NCI-H1092 (cell line): ENCODE measurements at places on chromosomes 12 and 14.

DNA sequence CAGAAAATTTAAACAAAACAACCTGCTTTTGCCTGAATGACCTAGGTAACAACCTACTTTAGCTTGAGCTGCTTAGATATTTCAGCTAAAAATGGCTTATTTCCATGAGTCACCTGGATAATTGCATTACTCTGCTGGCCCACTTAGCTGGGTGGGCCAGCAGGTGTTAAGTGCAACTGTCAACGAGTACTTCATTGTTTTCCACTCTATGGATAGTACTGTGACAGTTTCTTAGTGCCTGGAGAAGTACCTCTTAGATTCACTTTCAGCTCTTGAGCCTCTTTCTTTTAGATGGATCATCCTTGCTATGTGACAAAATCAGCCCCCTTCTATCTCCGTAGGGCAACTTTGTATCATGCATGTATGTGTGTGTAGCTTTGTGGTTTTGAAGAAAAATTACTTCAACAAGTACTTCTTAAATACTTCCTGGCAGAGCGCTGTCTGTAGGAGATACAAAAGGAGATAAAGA is 368.2 kb upstream of the ATP2B1 start:
- DNase-seq: no peak

- no peak for DNase-seq
Observed at GRCh38 chr14:74754157-74754556, 9.0 kb upstream of the YLPM1 start.

DNA sequence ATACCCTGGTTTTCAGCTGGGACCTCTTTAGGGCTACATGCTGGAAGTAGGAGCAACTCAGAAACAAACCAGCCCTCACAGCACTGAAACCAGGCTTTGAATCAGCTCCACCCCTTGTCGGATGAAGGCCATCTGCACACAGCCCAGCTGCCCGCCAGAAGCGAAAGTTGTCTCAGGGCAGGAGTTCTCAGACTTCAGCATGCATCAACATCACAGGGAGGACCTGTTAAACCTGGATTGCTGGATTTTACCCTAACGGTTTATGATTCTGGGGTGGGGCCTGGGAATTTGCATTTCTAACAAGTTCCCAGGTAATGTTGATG is 10.9 kb downstream of the SYNDIG1L start:
- DNase-seq: no peak

GRCh38 chr12:93616584-93617101 is 44.2 kb downstream of the SOCS2 start:
- no peak for DNase-seq

GRCh38 chr12:48978741-48979601 is 849 bp downstream of the WNT1 start:
- no peak for DNase-seq

DNA sequence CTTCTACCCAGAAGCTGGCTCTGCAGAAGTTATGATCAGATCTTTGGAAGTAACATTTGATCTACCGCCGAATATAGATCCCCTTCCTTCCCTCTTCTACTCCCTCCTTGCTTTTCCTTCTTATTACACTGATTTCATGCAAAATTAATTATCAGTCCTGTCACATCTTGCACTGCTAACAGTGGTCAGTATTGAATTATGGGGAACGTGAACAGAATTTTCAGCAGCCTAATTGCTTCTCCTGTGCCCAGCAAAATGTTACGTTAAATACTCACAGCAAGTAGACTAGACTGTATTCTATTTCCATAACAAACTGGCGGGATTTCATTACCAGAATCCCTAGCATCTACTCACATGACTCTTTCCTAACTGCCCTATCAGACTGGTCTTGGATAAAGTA is 596.9 kb downstream of the DIO2 start:
- DNase-seq: no peak

DNA sequence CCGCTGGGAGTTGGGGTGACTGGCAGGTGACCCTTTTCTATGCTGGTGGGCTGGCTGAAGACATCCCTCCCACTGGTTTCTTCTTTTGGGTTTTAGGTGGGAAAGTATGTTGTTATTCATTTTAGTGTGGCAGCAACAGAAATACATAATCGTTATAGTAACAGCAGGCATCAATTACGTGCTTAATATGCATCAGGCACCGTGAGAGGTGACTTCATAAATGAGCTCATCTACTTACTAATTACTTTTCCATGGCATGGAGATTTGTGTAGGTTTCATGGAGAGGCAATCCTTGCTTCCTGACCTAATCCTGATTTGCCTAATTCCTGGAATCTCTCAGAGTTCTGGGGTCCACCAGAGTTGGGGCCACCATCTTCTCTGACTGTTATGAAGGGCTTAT is 13.4 kb upstream of the CELA1 start:
- DNase-seq: no peak

- DNase-seq: no peak
Observed at GRCh38 chr14:80212023-80212397, 706 bp upstream of the DIO2 start.

GRCh38 chr12:58095002-58095401 is 153.6 kb downstream of the ATP23 start:
- DNase-seq: no peak

DNA sequence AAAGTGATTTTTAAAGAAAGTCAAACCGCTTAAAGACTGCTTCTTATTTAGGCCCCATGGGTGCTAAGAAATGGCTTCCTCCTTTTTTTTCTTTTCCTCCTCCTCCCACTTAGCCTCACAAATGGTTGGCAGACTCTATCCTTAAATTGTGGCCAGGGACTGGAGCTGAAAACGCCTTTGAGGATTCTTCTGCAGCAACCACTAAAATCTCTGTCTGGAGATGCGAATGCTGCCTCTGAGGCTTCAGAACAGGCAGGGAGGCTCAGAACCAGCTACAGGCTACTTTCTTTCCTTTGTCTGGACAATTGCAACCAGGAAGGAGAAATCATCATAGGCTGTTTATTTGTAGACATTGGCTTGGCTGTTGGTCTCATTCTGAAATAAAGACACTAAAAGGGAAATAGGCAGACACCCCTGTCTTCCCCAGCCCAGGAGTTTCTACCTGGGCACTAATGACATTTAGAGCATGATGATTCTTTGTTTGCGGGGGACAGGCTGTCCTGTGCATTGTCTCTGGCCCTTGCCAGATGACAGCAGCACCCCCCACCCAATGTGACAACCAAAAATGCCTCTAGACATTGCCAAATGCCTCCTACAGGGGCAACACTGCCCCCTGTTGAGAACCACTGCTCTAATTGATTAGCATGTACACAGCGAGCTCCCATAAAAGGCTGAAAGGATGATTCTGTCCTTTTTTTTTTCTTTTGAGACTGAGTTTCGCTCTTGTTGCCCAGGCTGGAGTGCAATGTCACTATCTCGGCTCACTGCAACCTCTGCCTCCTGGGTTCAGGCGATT is 50.3 kb downstream of the MAP1LC3B2 start:
- no peak for DNase-seq

DNA sequence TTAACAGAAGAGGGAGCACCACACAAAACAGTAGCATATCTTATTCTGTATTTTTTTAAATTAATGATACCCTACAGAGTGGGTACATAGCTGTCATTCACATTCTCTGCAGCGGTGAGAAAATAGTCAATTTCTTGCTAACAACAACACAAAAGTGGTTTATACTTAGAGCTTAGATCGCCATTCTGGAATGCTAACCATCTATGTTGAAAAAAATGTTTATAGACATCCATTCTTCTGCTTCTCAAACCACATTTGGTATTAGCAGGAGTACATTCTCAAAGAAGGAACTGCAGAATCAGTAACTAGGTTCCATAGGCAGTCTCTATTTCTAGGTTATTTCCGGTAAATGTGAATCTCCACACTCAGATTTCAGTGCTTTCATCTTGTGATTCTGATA is 185.9 kb downstream of the PPFIA2 start:
- no peak for DNase-seq

DNA sequence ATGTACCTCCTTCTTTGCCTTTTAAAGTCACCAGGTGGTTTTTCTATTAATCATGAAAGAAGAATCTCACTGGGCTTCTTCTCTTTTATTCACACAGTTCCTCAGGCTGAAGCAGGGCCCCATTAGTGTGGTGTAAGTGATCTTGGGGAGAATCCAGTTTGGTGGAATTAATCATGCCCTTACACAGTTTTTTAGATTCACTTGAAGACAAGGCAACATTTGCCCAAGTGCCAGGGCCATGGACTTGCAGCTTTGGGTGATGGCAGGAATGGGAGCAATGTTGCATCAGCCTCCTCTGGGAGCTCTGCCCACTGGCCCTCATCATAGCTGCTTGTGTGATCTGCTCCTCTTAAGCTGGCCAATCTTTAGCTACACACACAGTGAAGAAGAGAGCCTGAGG is 33.8 kb downstream of the KCNK10 start:
- DNase-seq: no peak

DNA sequence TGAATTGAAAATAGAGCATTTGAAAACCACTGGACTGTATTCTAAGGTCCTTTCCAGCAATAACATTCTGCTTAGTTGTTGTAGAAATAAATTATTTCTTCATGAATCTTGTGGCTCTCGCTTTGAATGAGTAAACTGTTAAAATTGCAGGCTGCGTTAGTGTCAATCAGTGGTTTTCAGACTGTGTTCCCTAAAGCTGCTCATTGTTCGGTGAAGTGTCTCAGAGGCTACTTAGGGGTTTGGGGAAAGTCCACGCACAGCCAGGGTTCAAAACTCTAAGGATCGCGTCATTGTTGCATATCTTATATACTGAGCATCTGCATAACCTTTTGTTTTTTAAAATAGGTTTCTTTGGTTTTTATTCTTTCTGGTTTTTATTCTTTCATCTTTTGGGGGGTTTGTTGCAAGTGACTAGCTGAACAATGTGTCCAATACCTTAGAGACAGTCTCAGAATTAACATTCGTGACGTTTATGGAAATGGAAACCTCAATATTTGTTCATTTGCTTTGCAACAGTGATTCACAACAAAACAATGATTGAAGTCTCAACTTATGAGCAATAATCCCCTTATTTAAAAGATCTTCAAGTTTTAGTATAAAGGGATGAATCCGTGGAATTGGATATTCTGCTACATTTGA is 108.1 kb downstream of the TTLL5 start:
- no peak for DNase-seq

- DNase-seq: no peak
Observed at GRCh38 chr14:63241096-63241495, 36.9 kb downstream of the RHOJ start.

GRCh38 chr12:54415221-54415929 is 3.7 kb downstream of the ITGA5 start:
- no peak for DNase-seq

DNA sequence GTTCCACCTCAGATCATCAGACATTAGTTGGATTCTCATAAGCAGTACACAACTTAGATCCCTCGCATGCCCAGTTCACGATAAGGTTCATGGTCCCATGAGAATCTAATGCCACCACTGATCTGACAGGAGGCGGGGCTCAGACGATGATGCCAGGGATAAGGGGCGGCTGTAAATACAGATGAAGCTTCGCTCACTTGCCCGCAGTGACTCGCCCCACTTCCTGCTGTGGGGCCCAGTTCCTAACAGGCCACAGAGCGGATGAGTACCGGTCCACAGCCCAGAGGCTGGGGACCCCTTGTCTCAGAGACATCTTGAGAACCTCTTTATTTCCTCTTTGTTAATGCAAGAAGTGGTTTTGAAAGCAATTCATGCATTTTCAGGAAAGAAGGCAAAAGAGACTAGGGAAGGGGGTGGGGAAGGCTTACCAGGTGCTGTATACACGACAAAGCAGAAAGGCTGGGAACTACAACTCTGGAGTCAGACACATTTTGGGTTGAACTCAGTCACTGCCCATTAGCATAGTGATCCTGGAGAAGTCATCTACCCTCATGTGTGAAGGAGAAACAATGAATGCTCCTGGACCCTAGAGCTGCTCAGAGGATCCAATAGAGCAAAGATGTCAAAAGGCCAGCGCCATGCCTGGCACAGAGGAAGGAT is 68.7 kb downstream of the EID3 start:
- no peak for DNase-seq

DNA sequence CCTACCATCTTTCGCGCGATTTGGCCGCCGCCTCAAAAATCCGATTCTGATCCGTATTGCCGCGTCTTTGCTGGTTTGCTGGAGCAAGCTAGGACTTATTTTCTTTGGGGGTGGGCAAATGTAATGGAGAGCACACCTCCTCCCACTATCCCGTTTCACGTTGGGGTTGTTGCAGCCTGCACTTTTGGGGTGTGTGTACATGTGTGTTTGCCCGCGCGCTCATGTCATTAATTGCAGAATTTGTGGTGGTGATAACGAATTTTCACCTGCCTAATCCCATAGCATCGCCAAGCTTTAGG is 657 bp downstream of the METAP2 start:
- DNase-seq: no peak

DNA sequence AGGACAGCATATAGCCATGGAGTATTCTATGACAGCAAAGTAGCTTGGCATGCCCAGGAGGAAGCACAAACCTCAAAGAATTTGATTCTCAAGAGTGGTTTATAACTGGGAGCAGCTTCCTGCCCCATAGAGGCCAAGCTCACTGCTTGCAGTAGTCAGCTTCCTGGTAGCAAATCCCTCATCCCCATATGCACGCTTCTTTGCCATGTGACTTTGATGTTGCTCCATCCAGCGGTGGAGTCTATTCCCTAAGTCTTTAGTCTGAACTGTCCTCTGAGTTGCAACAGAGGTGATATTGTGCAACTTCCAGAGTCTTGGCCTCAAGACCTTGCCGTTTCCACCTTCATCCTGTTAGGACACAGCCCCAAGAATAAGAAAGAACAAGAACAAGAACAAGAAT is 996.8 kb upstream of the TMEM132C start:
- DNase-seq: no peak

GRCh38 chr14:48726080-48726642 is 860.0 kb downstream of the RPS29 start:
- DNase-seq: no peak

DNA sequence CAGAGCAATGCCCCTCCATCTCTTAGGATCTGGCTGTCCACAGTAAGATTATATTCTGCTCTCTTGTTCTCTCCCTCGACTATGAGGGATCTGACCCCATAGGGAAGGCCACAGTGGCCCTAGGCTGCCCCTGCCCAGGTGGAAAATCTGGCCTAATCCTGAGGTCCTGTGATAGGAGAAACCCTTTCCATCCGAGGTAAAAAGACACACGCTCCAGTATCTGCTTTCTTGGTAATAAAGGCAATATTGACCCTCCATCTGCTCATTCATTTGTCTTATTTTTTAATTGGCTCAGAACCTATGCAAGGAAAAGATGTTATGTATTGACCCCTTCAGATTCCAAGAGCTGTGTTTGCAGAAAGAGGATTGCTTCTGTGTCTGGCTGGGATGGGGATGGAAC is 9.7 kb downstream of the KRT76 start:
- no peak for DNase-seq

DNA sequence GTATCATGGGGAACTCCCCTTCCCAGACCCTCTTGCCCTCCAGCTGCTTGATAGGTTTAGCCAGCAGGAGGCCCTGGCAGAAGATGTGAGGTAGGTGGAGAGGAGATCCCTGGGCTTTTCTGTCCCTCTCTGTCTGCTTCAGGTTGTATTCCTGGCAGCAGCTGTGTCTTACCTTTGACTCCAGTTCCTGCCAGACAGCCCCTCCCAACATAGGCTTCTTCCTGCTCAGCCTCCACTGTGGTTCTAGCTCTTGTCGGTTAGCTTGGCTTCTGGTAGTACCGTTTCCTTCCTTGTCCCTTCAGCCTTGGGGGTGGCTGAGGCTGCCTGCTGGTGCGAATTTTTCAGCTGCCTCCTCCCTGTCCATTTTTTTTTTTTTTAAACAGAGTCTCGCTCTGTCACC is 215.7 kb upstream of the CRY1 start:
- no peak for DNase-seq
